Psoas muscle (tissue), 8 donors: ENCODE measurements at places on chromosomes 7 and 10. TPM values are rescaled to one million over a fixed set of nuclear protein-coding genes. Genes with fewer than 3 reads are reported as not detected.

The SPDYE2 gene
- polyA plus RNA-seq: 0.13 TPM

The GDF2 gene
- polyA plus RNA-seq: not detected

The NUTM2A gene
- 0.49 TPM for polyA plus RNA-seq

The AKR1C4 gene
- polyA plus RNA-seq: not detected

The NUTM2B gene
- 0.45 TPM for polyA plus RNA-seq
